ENCODE measurements at places on chromosomes 11 and 22.

- DNase-seq: no peak
These were observed 20.9 kb upstream of the MICAL2 start for GRCh38 chr11:12089473-12089872.

DNA sequence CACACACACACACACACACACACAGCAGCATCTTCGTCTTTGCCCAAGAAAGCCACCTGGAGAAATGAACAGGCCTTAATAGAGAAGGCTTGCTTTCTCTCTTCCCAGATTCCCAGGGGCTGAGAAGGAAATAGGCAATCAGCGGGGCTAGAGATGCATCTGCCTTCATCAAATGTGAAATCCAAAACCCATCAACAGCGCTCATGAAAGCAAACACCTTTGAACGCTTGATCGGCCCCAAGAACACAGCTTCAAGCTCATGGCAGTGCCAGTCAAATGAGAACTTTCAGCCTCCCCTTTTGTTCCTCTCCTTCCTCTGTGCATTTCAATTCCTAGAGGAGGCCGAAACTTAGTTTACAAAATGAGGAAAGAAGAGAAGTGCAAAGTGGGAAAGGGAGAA, 122.7 kb downstream of the EFCAB6 start:
- DNase-seq: no peak

DNA sequence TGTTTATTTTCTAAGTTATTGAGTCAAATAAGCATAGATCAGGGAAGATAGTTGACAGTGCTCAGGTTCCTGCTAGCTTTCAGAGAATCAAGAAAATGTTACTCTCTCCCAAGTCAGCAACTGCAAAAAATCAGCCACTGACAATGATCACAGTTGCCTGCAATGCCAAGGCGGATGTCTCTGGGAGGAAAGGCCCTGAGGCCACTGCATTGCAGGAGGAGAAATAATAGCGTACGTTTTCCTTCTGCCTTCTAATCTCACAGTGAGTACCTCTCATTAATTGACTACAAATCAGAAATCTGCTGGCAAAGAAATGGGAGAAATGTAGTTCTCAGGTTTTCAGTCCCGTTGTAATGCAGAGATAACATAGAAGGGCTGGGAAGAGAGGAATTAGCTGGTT, 54.0 kb upstream of the SPON1 start:
- DNase-seq: no peak

GRCh38 chr11:81424822-81425221, 1308.8 kb downstream of the FAM181B start:
- no peak for DNase-seq

DNA sequence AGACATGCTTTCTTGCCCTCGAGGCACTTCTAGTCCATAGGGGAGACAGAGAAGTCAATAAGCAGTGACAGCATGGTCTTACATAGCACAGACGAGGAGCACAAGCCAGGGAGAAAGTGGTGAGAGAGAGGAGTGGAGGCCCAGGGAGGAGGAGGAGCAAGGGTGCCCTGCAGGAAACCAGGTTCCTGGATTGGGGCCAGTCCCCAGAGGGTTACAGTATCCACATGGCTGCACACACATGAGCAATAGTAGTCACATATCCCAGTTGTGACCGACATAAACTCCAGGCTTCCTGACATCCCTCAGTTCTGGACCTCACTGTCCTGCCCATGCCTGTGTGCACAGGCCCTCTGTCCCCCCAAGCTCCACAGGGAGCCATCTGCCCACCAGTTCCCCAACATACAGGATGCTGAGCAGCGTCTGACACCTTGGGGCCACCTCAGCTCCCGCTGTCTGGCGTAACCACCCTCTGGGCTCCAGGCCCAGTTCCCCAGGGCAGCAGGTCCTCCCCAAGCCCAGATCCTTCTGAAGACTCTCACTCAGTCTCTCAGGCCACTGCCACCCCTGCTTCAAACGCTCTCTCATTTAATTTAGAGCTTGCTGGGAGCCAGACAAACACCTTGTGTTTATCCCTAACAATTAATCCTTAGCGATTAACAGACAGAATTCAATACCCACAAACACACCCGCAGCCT, 53.7 kb downstream of the DSCAML1 start:
- DNase-seq: no peak

DNA sequence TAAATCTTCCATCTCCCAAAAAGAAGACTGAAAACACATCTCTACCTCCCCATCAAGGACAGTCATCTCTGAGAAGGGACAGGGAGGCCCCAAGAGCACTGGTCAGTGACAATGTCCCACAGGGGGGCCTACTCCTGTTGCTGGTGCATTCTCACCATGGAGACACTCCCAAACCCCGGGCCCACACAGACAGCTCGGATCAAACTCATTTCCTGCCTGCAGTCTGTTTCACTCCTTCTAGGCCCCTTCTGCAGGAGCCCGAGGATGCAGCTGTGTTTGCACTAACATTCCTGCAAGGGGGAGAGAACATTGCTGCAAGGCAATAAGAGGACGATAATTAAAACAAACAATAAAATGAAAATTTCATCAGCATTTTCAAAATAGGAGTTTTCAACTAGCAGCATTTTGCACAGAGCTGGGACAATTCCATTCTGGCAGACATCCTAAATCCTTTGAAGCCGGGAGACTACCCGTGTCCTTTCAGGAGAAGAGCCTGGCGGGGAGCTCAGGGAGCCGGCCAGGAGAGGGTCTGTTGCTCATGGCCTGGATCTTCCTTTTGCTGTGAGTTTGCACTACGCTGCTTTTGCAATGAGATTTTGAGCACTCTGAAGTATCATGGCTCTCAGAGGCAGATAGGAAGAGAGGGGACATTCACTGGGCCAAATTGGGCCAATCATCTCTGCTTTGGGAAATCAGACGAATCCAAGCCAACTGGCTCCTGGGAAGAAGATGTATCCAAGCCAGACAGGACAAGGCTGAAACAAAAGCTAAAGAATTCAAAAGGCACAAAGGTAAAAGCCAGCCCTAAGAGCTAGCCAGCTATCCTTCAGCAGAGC, 33.2 kb downstream of the SPATA19 start:
- DNase-seq: no peak

DNA sequence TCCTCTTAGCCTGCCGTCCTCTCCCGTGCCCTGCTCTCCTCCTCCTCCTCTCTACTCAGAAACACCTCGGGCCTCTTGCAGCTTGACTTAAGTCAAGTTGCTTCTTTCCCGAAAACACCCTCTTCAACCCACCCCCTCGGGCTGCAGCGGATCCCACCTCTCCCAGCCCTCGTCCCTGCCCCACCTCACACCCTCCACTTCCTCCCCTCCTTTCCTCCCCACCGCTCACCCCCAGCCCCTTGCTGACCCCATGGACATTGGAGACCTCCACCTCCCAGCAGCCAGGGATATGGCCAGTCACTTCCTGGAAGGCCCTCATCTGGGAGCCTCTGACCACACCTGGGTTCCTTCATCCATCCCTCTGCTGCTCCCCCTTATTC, 8.5 kb upstream of the CYTH4 start:
- DNase-seq: no peak

DNA sequence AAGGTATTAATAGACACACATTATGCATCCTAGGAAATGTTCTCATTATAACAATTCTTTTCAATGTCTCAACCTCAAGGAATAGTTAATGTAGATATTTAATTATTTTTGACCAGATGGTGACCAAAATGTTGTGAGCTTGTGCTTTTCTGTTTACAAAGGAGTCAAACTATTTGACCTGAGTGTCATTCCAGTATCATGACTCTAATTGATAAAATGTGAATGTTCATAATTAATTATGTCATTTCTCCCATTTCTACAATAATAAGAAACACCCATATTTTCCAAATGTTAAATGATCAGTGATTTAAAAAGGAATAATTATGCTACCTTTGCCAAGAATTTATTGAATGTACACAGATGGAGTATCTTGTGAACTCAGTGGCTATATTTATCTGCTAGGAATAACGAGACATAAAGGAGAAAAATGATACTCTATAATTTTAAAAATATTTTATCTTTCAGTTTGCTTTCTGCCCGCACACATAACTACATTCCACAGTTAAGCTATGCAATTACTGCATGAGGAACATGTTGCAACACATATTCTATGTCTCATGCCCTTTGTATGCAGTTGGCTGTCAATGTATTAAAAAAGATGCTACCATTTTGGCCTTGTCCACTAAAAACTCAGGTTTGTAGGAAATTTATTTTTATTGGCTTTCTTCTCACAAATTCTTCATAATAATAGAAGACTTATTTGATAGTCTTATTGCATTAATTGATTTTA, 376.7 kb upstream of the CCDC179 start:
- DNase-seq: no peak

DNA sequence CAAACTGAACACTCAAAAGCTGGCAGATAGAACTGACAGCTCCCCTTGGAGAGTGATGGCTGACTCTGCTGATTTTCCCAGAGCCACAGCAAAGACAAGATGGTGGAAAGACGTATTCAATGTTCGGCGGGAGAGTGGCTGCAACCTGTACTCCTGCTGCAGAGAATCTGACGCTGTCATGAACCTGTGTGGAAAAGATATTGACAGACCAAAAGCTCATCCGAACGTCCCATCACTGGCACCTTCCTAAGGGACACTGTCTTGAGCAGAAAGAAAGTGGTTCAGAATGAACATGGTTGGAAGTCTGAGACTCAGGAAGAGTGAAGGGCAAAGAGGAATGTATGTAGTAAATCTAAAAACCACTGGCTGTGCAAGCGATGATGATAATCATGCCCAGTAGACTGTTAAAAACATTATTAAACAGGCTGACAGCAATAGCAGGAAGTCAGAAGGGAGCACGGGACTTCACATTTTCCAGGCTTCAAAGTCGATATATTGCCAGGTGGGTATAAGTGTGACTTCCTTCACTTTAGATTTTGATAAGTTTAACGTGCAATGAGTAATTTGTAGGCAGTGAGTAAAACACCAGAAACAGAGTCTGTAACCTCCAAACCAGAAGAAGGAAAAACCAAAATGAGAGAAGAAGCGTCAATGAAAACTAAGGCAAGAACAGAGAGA, 6.2 kb upstream of the IL17REL start:
- DNase-seq: no peak

DNA sequence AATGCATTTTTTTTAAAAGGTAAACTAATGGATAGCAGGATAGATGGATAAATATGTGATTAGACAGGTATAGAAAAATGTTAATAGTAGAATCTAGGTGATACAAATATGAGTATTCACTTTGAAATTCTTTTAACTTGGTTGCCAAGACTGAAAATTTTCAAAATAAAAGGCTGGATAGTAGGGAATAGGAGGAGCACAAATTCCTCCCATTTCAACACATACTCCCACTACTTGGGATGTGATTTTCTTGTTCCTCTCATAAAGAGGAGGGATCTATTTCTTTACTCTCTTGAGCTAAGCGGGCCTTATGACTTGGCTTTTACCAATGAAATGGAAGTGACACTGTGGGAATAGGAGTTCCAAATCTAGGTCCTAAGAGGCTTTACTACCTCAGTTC, 35.9 kb downstream of the PIK3C2A start:
- no peak for DNase-seq

DNA sequence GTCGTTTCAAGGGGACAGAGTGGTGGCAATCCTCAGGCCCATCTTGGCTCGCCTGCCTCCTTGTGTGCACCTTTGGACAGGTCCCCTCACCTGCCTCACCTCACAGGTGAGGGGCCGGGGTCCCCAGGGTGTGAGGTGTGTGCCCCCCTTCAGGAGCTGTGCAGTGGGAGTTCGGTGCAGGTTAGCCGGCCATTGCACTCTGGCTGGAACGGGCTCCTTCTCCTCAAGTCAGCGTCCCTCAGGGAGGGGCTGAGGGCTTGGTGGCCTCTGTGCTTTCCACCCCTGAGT, 269.1 kb downstream of the TBC1D22A start:
- DNase-seq: no peak

GRCh38 chr22:44391481-44392445, 79.0 kb upstream of the SHISAL1 start:
- no peak for DNase-seq

DNA sequence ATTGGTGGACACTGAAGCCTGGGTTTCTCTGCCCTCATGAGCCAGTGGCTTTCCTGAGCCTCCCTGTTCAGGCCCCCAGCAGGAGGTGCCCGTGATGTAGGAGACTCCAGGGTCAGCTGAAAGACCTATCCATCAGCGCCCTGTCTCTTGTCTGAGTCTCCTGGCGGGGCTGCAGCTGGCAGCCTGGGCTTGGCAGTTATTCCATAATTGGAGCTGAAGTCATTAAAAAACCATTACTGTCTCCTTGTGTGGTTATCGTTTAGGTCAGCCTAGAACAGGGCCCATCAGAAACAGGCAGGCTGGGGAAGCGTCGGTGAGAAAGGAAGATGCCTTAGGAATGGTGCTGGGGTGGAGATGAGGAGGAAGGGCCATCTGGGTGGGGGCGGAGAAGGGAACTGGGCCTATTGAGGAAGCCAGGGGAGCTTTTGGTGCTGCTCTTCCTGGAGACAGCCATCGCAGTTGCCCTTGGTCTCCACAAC, 5.0 kb downstream of the TUB start:
- DNase-seq: no peak

DNA sequence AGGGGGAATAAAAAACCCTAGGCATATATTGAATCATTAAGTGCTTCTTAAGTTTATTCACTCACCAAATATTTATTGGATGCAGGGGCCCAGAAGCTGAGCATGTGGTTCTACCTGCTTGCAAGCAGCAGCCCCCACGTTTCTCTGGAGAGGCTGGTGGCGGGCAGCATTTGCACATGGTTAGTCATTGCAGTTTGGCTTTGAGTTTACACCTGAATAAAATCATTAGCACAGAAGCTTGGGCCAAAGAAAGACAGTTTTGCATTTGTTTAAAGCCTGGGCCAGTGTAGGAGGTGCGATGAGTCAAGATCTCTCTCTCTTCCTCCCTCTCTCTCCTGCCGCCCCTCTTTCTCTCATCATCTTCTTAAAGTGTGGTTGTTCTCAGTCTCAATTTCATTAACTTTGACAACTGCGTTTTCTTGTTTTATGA, 72.6 kb downstream of the C22orf31 start:
- DNase-seq: no peak

- no peak for DNase-seq
These were observed 904 bp downstream of the SLC35F2 start for GRCh38 chr11:107857550-107858216.

GRCh38 chr22:48321986-48322545, 1505.6 kb downstream of the BRD1 start:
- DNase-seq: no peak

DNA sequence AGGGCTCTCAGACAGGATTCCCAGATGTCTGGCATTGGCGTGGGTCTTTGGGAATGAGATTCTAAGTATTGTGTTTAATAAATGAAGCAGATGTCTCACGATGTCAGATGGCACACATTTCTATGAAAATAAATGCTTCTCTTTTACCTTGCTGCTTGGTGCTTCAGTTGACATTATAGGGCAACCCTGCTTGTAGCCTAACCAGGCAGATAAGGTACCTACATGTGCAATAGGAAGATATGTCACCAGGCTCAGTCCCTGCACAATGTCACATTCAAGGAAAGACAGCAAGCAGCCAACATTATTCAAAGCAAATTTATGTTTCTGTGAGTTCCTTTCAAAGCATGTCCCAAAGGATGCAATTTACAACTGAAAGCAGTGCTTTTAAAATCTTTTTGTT, 43.4 kb upstream of the SYN3 start:
- DNase-seq: no peak
